ENCODE measurements at places on chromosomes 12 and 14. TPM values are rescaled to one million over a fixed set of nuclear protein-coding genes. Genes with fewer than 3 reads are reported as not detected.

The LHX5 gene
- not detected for total RNA-seq

The SSPN gene
- not detected for total RNA-seq

The CCDC59 gene
- total RNA-seq, result 50.4 TPM

The ENDOU gene
- total RNA-seq, result not detected

The DCAF5 gene
- total RNA-seq, result 45.7 TPM

The RTL1 gene
- total RNA-seq, result not detected

The TAS2R43 gene
- total RNA-seq, result 0.63 TPM

The IQSEC3 gene
- total RNA-seq, result 0.10 TPM

The MANSC4 gene
- total RNA-seq, result not detected

The RND1 gene
- 2.6 TPM for total RNA-seq

The FITM1 gene
- total RNA-seq, result 1.3 TPM

The CCDC184 gene
- 0.63 TPM for total RNA-seq

The RAD51AP1 gene
- 45.6 TPM for total RNA-seq

The SPPL3 gene
- 32.0 TPM for total RNA-seq

The HOMEZ gene
- total RNA-seq, result 11.7 TPM

The TPPP2 gene
- not detected for total RNA-seq

The KRT81 gene
- total RNA-seq, result not detected

The BIN2 gene
- total RNA-seq, result 214 TPM

The MIP gene
- not detected for total RNA-seq

The KRT72 gene
- not detected for total RNA-seq

The MLEC gene
- 97.8 TPM for total RNA-seq

The SVOP gene
- total RNA-seq, result not detected

The CLEC2B gene
- 79.7 TPM for total RNA-seq

The CLEC7A gene
- not detected for total RNA-seq

The PLCZ1 gene
- not detected for total RNA-seq

The STAB2 gene
- not detected for total RNA-seq

The FAM177A1 gene
- 51.5 TPM for total RNA-seq

The ADCK1 gene
- total RNA-seq, result 2.2 TPM

The HPD gene
- total RNA-seq, result not detected

The CLEC9A gene
- not detected for total RNA-seq

The EAPP gene
- total RNA-seq, result 38.6 TPM

The KSR2 gene
- total RNA-seq, result not detected

The PPP2R5E gene
- total RNA-seq, result 44.8 TPM

The KRT73 gene
- total RNA-seq, result not detected

The KRT80 gene
- not detected for total RNA-seq

The IAPP gene
- not detected for total RNA-seq

The SMCO2 gene
- 0.60 TPM for total RNA-seq

The LRP1-AS gene
- total RNA-seq, result not detected

The FLVCR2 gene
- 3.0 TPM for total RNA-seq

The EXOC3L4 gene
- total RNA-seq, result not detected

The ARMH4 gene
- not detected for total RNA-seq

The CMTM5 gene
- total RNA-seq, result not detected

Data from activated CD4-positive, alpha-beta memory T cell treated with anti-CD3 and anti-CD28 coated beads, Interleukin-2, amount 10 ng/mL, durations not matched to agents 7 days and 5 days (primary cell).